Endothelial cell (in vitro differentiated cells): ENCODE measurements at places on chromosomes 7 and 10.

DNA sequence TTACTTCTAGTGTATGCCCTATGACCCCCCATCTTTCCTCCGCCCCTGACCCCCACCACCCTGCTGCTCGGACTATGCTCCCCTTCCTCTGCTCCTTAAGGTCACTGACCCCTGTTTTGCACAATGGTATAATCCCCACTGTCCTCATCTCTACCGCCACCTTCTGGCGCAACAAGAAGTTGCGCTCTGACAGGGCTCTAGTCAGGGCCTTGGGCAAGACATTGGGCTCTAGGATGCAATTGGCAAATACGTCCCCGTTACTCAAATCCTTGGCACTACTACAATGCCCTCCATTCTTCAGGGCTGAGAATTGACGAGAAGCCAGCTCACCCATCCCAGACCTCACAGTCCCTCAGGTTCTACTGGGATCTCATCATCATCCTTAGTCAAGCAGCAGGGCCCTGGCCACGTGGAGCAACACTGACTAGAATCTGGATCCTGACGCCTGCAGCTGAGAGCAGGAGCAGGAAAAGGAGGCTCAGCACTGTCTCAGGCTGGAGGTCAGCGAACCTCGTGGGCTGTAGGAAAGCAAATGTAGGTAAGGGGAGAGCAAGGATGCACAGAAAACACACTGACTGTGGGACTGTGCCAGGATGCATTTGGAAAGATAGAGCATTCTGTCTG, 10.6 kb downstream of the LRIT2 start:
- H3K36me3 ChIP-seq: no peaks in the 10 kb centered on the region
- DNase-seq: peak; percentile 62
- H3K27ac ChIP-seq: no peak overlapping the region
- no peak overlapping the region for H3K4me3 ChIP-seq
- H3K4me1 ChIP-seq: no peaks in the 10 kb centered on the region
- peaks cover 9% of the 10 kb centered on the region for H3K27me3 ChIP-seq

DNA sequence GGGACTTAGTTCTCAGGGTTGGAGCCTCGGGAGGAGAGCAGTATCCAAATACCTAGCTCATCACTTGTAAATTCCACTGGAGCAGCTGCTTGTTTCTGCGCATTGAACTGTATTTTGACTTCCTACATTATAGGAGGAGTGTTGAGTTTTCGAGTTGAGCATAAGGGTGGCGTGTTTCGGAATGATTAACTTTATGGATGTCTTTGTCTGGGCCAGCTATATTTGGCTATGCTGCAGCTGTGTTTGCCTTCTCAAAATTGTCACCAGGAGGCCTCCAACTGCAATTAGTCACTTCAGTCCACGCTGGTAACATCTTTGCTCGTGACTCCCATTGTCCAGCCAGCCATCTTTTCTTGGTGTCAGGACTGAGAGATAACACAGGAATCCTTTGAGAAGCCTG, 9.1 kb downstream of the CELF2 start:
- no peak for DNase-seq
- H3K4me1 ChIP-seq: peaks cover 18% of the 10 kb centered on the region
- H3K27ac ChIP-seq: no peak overlapping the region
- no peaks in the 10 kb centered on the region for H3K36me3 ChIP-seq
- H3K4me3 ChIP-seq: no peak overlapping the region

DNA sequence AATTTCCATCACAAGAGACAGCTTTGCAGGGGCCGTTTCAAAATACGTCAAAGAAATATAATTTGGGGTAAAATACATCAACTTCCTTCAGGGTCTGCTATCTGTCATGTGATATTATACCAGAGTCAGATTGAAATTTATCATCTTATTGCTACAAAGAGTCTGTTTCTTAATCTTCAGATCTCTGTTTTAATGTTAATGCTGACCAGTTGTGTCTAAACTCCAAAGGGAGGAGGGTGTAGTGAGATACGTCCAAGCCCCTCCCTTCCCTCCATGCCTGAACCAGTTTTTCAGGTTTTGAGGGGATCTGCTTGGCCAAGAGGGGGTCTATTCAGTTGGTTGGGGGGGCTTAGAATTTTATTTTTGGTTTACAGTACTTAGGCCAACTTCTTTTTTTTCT, 891.6 kb downstream of the GRM8 start:
- no peak overlapping the region for H3K4me3 ChIP-seq
- H3K4me1 ChIP-seq: peaks cover 9% of the 10 kb centered on the region
- H3K27ac ChIP-seq: no peak overlapping the region
- H3K36me3 ChIP-seq: no peaks in the 10 kb centered on the region

- no peak overlapping the region for H3K4me3 ChIP-seq
- peaks cover 12% of the 10 kb centered on the region for H3K36me3 ChIP-seq
- no peak overlapping the region for H3K27ac ChIP-seq
- DNase-seq: no peak
- peaks cover 6% of the 10 kb centered on the region for H3K27me3 ChIP-seq
These were observed 69.0 kb downstream of the EZH2 start for GRCh38 chr7:148814922-148815559.

GRCh38 chr10:49106451-49106850, 8.9 kb downstream of the VSTM4 start:
- H3K4me1 ChIP-seq: no peaks in the 10 kb centered on the region
- peaks cover 2% of the 10 kb centered on the region for H3K27me3 ChIP-seq
- no peak overlapping the region for H3K4me3 ChIP-seq
- H3K36me3 ChIP-seq: no peaks in the 10 kb centered on the region

DNA sequence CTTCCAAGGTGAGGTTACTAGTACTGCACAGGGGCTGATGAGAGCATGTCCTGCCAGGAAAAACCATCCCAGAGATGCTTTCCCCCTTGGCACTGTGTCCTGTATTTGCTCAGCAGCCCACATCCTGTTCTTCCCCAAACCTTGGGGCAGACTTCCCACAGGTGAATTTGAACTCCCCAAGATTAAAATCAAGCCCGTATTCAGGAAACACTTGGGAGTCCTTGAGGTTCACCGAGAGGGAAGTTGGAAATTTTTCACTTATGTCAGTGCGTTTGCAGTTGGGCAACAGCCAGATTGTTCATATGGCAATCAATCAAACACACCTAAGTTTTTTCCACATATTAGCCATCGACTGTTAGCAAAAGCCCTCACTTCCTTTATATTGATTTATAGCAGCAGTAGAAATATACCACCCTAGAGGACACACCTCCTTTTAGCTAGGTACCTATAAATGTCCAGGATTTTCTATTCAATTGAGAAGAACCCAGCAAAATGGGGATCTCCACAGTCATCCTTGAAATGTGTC, at the start of gene DMBT1:
DMBT1 (plus strand) TSS at position 476 of the 526 bp plus-strand sequence; CDS start at position 493, 17 bp downstream.
- no peak within 1 kb of the TSS for H3K4me3 ChIP-seq
- H3K4me1 ChIP-seq: peaks cover 17% of the 10 kb centered on the region
- DNase-seq: no peak
- peaks cover 3% of the 10 kb centered on the region for H3K36me3 ChIP-seq

- no peaks in the 10 kb centered on the region for H3K36me3 ChIP-seq
- peaks cover 9% of the 10 kb centered on the region for H3K4me1 ChIP-seq
- DNase-seq: peak; percentile 78
- no peak overlapping the region for H3K4me3 ChIP-seq
- peaks cover 9% of the 10 kb centered on the region for H3K27me3 ChIP-seq
These were observed 1.5 kb downstream of the TRIL start for GRCh38 chr7:28956608-28957063.

- no peak overlapping the region for H3K27ac ChIP-seq
- H3K4me1 ChIP-seq: peaks cover 31% of the 10 kb centered on the region
- no peak overlapping the region for H3K4me3 ChIP-seq
- DNase-seq: no peak
These were observed 8.7 kb downstream of the HIPK2 start for GRCh38 chr7:139769066-139769465.

- no peaks in the 10 kb centered on the region for H3K36me3 ChIP-seq
- no peak for DNase-seq
- H3K4me1 ChIP-seq: peaks cover 29% of the 10 kb centered on the region
- H3K4me3 ChIP-seq: peak overlapping the region; percentile 85
- H3K27ac ChIP-seq: peak overlapping the region; percentile 21
These were observed 1.1 kb upstream of the MNX1 start for GRCh38 chr7:157011333-157012112.

GRCh38 chr10:75000748-75001321, 110.6 kb upstream of the SAMD8 start:
- no peak overlapping the region for H3K27ac ChIP-seq
- H3K4me1 ChIP-seq: no peaks in the 10 kb centered on the region
- no peak overlapping the region for H3K4me3 ChIP-seq
- H3K27me3 ChIP-seq: peaks cover 4% of the 10 kb centered on the region
- no peak for DNase-seq

DNA sequence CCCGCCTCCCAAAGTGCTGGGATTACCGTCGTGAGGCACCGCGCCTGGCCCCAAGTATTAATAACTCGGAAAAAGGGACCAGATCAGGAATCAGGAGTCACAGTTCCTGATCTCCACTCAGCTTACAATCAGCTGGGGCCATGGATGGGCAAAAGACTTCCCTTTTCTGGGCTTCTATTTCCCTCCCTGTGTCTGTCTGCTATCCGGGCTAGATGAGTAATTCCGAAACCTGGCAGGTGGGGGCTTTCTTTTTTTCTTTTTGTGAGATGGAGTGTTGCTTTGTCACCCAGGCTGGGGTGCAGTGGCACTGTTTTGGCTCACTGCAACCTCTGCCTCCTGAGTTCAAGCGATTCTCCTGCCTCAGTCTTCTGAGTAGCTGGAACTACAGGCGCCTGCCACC, 11.6 kb downstream of the RPS24 start:
- no peak overlapping the region for H3K27ac ChIP-seq
- no peak for DNase-seq
- H3K27me3 ChIP-seq: peaks cover 4% of the 10 kb centered on the region
- peaks cover 18% of the 10 kb centered on the region for H3K4me1 ChIP-seq
- H3K36me3 ChIP-seq: peaks cover 13% of the 10 kb centered on the region

DNA sequence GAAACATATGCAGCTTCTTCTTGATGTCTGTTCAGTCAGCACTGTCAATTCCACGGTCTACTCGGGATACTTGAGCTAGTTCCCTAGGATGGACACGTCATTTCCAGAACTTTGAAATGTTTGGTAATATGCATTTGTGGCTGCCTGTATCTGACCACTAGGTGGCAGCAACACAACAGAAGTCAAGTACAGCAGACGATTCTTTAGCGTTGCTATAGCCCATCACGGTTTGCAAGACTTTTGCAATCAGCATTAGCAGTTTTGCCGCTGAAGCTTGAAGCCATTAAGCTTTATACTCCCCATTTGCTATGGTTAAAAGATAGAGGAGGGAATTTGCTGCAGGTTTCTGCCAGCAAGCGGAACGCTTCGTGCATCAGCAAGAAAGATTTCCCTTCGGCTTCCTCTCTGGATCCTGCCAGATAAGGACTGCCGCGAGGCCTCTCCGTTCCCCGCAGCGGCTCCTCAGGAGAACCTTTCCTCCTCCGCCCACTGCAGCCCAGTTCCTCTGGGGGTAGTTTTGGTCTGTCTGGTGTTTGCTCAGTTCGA, 63.5 kb downstream of the ABCC2 start:
- DNase-seq: peak; percentile 71
- H3K36me3 ChIP-seq: peaks cover 9% of the 10 kb centered on the region
- H3K27me3 ChIP-seq: peaks cover 7% of the 10 kb centered on the region
- peaks cover 37% of the 10 kb centered on the region for H3K4me1 ChIP-seq

DNA sequence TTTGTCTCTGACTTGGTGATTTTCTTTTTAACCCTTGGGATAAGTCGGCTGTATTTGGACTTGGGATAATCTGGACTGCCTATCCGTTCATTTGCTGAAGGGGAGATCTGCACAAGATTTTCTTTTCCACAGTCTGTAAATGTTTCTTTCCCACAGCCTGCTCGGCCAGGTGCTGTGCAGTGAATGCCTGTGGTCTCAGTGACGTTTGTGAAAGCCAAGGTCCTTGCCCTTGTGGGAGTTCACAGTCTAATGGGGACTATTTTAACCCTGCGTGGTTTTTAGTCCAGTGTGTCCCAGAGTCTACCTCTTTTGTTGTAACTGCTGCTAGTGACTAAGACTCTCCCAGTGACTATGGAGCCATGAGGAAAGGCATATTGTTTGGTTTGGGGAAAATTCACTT, 8.9 kb downstream of the PNLIP start:
- no peaks in the 10 kb centered on the region for H3K27me3 ChIP-seq
- H3K36me3 ChIP-seq: no peaks in the 10 kb centered on the region
- H3K4me1 ChIP-seq: no peaks in the 10 kb centered on the region
- no peak for DNase-seq
- H3K4me3 ChIP-seq: no peak overlapping the region

DNA sequence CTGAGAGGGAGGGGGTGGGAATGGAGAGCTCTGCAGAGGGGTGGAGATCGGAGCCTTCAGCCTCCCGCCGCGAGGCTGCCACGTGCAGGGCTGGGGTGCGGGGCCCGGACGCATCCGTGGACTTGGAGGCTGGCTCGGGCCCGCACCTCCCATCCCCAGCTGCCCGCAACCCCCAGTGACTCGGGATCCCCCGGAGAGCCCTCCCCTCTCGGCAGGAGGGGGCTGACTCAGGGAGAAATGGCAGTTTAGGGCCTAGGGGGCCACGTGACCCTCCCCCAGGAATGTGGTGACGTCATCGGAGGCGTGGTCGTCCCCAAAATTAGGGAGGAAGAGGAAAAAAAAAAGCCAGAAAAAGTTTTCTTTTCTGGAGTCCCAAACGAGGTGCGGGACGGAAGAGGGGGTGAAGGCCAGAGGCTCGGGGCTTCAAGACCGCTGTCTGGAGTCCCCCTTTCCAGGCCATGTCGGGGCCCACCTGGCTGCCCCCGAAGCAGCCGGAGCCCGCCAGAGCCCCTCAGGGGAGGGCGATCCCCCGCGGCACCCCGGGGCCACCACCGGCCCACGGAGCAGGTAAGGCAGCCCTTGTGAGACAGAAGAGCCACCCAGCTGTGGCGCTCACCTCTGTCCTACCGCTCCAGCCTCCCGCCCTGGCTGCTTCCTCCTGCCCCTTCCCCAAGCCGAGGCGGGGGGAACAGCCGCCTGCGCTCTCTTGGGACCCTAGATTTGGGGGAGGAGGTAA, at the start of gene TRIP6:
TRIP6 (plus strand) TSS at position 348 of the 736 bp plus-strand sequence; CDS start at position 459, 111 bp downstream.
- peaks cover 26% of the 10 kb centered on the region for H3K36me3 ChIP-seq
- H3K4me3 ChIP-seq: peak within 1 kb of the TSS; percentile 95
- peak within 1 kb of the TSS; percentile 95 for H3K27ac ChIP-seq
- H3K27me3 ChIP-seq: peaks cover 13% of the 10 kb centered on the region

DNA sequence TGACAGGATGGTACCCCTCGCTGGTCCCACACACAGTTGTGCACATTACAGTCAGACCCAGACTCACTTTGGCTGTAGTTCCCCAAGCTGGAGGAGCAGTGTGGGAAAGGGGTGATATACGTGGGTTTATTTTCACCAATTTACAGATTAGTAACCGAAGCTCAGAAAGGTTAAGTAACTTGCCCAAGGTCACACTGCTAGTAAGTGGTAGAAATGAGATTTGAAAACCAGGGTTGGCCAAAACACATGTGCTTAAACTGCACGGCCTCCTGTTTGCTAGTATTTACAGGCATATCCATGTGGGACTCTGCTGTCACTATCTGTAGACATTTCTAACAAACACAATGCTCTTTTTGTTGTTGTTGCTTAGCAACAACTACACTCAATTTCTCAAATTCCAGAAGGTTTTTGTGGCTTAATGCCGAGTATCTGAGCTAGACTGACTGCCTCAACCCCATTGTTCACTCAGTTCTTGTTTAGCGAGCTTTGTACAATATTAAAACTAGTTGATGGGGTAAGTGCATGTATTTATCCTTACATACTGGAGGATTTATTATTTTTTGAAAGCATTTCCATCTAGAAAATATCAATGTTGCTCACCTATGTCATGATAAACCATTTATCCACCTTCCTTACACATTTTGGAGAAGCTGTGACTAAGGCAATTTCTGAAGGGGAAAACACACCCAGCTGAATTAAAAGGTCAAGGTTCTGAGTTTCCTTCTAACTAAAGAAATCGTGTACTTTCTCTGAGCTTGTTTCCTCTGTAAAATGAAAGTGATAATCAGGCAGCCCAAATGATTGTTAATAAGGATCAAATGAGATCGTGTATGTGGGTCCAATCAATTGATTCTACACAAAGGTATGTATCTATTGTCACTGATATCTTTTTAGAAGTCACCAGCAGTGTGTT, 5.3 kb upstream of the TMEM139 start:
- H3K27ac ChIP-seq: peak overlapping the region; percentile 61
- H3K36me3 ChIP-seq: no peaks in the 10 kb centered on the region
- H3K4me1 ChIP-seq: peaks cover 18% of the 10 kb centered on the region
- no peak for DNase-seq
